ENCODE measurements at places on chromosomes 2 and 18.
A peak's percentile ranks its signal among the peaks of the same experiment; 100 is the strongest.

- no peak for DNase-seq
Measured at GRCh38 chr2:175852879-175853615, 149.0 kb downstream of the LNPK start.

GRCh38 chr2:160816916-160817499 lies 323.4 kb upstream of the RBMS1 start:
- no peak for DNase-seq

- no peak for DNase-seq
Measured at GRCh38 chr18:25247725-25248124, 104.2 kb downstream of the ZNF521 start.

DNA sequence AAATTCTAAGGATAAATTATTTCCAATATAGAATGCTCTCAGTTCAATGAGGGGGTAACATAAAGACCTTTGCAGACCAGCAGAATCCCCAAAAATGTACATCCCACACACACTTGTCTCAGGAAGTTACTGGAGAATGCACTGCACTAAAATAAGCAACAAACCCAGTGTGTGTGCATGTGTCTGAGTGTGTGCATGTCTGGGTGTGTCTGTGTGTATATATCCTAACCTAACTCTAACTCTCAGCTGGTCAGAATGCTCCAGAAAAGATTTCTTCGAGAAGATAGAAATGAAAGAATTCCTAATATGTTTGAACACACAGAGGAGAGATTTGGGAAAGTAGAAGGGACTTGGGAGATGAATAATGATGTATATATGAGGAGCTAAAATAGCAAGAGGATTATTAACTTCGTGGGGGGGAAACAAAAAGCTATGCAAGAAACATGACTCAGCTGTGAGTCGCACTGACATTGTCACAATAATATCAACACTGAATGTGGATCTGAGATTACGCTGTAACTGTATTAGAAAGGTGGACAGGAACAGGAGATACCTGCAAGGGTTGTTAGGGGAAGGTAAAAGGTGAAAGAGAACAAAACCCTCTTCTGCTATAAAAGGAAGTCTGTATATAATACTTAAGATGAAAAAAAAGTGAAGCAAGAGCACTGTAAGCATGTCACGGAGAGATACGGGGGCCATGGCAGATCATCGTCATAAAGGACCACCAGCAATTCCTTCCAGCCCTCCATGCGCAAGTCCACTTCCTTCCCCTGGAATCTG lies 11.1 kb downstream of the COLEC12 start:
- DNase-seq: no peak

GRCh38 chr2:203586696-203587095 lies 51.6 kb upstream of the RAPH1 start:
- DNase-seq: no peak

DNA sequence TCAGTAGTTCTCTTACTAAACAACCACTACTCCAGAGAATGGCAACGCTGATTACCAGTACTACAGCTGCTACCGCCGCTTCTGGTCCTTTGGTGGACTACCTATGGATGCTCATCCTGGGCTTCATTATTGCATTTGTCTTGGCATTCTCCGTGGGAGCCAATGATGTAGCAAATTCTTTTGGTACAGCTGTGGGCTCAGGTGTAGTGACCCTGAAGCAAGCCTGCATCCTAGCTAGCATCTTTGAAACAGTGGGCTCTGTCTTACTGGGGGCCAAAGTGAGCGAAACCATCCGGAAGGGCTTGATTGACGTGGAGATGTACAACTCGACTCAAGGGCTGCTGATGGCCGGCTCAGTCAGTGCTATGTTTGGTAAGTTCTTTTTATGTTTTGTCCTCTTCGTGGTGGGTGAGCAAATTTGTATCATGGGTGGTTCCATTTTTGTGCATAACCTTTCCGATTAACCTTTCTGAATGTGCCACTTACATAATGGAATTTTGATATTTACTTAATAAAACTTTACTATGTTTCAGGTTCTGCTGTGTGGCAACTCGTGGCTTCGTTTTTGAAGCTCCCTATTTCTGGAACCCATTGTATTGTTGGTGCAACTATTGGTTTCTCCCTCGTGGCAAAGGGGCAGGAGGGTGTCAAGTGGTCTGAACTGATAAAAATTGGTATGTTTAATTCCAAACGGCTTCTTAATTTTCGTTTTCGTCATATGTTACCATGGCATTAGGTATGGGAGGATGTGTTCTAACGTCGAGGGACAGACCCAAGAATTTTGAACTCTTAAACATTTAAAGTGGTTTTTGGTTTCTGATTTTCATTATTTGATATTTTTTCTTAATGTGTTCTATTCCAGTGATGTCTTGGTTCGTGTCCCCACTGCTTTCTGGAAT lies 1.3 kb downstream of the SLC20A1 start:
- peak; percentile 74 for DNase-seq

GRCh38 chr2:235729557-235729947 lies 235.7 kb downstream of the AGAP1 start:
- DNase-seq: no peak

GRCh38 chr2:53040536-53041229 lies 726.9 kb upstream of the CHAC2 start:
- no peak for DNase-seq

- no peak for DNase-seq
Measured at GRCh38 chr2:69811591-69811990, 17.9 kb upstream of the GMCL1 start.

DNA sequence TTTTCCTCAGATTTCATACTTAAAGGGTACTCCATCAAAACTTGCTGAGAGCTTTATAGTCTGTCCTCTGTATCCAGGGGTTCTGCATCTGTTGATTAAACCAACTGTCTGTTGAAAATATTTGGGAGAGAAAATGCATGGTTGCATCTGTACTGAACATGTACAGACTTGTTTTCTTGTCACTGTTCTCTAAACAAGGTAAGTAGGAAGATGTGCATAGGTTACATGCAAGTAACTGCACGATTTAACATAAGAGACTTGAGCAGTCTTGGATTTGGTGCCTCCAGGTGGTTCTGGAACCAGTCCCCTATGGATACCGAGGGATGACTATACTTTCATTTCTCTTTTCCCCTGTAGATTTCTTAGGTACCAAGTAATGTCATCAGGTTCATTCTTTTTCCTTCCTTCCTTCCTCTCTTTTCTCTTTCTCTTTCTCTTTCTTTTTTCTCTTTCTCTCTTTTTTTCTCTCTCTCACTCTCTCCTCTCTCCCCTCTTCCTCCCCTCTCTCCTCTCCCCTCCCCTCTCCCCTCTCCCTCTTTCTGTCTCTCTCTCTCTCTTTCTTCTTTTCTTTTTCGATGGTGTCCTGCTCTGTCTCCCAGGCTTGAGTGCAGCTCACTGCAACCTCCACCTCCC lies 23.2 kb downstream of the ADNP2 start:
- DNase-seq: no peak

GRCh38 chr18:63182861-63183260 lies 136.7 kb downstream of the BCL2 start:
- DNase-seq: no peak

- DNase-seq: no peak
Measured at GRCh38 chr2:1784986-1785617, 40.8 kb upstream of the PXDN start.

DNA sequence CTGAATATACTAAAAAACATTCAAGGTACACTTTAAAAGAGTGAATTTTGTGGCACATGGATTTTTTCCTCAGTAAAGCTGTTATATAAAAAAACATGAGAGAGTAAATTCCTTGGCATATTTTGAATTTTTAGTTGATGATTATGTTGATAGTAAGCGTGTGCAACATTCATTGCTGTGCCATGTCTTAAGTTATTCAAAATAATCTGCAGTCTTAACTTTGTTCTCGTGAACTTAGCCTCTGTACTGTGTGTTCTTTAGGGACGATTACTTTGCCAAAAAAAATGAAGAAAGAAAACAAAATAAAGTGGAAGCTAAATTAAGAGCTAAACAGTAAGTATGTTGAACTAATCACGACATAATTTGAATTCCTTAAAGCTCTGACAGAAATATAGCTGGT lies 9.6 kb downstream of the SSB start:
- DNase-seq: no peak

DNA sequence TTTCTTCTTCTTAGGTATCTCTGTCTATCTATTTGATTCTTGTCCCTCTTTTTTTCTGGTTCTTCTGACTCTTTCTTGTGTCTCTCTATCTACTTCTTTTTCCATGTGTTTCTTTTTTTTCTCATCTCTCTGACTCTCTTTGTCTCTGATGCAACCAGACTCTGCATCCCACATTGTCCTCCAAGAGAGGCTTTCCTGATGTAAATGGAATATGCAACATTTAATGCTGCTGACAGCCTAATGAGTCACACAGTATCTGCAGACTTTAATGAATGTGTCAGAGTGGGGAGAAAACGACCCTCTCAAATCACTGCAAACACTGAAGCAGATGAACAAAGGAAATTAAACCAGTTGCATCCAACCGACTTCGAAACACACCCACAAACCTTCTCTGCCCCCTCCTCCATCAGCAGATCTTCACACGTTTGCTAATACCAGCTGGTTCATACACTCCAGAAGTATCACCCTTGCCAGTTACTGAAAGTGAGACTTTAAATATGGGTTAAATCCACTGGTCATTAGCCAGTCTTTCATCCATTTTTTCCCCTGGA lies 351.5 kb downstream of the TXNL1 start:
- DNase-seq: no peak

GRCh38 chr2:217206016-217206725 lies 346.3 kb upstream of the TNP1 start:
- no peak for DNase-seq

DNA sequence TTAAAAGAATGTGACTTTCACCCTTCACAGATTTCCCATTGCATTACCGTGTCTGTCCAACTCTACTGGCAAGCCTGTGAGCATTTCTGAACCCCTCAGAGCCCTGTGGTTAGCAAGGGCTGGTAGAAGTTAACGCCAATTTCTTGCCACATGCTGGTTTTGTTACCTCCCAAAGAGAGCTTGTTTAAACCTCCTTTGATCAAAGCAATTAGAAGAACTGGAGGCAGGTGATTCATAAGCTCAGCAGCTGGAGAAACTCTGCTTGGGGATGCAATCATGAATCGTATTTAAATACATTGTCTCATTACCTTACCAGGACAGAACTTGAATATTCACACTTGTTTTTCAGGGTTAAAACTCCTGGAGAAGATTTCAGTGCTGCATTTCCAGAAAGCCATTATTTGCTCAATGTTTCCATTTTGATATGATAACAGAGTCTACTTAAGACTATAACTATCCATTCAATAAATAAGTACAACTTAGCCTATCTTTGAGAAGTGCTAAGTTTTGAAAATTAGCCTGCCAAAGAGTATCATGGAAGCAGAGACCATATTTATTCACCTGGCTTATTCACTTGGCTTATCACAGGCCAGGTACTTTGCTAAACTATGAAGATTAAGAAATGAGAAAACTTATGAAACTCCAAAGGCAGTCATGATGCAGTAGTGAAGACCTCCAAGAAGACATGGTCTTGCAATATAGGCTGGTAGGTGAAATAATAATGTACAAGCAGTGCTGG lies 292.8 kb downstream of the INSIG2 start:
- DNase-seq: no peak

DNA sequence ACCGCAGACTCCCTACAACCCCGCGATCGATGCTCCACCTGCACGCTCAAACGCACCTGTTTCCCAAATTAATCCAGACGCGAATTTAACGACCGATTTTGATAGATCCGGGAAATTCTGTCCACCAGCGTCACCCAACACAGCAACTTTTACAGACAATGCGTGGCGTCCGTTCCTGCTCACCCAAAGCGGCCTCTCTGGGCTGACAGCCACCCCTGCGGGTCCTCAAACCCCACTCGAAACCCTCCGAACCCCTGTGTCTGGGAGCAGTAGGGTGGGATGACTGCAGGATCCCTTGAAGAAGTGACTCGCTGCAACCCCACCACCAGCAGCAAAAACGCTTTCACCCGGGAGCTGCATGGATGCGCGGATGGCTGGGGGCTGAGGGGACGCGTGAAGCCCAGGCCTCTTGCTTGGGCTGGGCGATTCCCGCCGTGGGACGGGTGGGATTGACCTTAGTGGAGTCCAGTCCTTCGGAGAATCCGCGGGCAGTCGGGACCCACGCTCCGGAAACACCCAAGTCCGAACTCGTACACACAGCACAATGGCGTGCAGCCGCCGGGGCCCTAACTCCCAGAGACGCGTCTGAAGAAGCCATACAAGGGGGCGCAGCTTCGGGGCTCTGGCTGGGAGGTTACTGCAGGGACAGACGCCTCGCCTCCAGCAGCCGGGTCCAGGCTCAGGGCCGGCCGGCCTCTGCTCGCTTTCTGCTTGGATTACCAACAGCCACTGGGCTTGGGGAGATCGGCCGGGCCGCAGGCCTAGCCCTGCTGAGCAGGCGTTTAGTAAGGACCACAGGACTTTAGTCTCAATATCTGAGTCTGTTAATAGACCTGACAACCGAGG lies 31.1 kb upstream of the ATP6V1B1 start:
- DNase-seq: no peak

- no peak for DNase-seq
Measured at GRCh38 chr2:121368836-121369235, 83.8 kb upstream of the TFCP2L1 start.

DNA sequence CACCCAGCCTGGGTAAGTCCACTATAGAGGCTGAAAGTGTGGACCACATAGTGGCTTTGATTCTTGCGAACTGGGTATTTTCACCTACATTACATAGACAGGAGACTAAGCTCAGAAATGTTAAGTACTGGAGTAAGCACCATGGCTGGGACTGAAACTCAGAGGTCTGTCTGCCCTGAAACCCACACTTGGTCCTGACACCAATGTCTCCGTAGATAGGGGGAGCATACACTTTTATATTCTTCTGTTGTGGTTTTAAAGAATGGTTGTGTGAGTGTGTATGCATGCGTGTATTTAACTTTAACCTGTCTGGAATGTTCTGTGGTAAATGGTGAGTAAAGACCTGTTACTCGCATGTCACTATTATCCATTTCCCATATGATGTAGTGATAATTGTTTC lies 10.3 kb upstream of the NPPC start:
- DNase-seq: no peak

All from hematopoietic multipotent progenitor cell treated with erythropoietin and hydrocortisone succinate and interleukin-3 and kit ligand, for 17 days (in vitro differentiated cells).